Daoy (cell line): ENCODE measurements at places on chromosomes 11 and 22. TPM values are rescaled to one million over a fixed set of nuclear protein-coding genes. Genes with fewer than 3 reads are reported as not detected.

- no peak for DNase-seq
Measured at GRCh38 chr11:54558919-54559318, 44.9 kb downstream of the OR4C46 start.

- peak; percentile 54 for DNase-seq
Measured at GRCh38 chr22:44192098-44192815, 11.5 kb downstream of the PARVG start.

- DNase-seq, result no peak
Measured at GRCh38 chr22:27780161-27780575, 21.4 kb downstream of the MN1 start.

DNA sequence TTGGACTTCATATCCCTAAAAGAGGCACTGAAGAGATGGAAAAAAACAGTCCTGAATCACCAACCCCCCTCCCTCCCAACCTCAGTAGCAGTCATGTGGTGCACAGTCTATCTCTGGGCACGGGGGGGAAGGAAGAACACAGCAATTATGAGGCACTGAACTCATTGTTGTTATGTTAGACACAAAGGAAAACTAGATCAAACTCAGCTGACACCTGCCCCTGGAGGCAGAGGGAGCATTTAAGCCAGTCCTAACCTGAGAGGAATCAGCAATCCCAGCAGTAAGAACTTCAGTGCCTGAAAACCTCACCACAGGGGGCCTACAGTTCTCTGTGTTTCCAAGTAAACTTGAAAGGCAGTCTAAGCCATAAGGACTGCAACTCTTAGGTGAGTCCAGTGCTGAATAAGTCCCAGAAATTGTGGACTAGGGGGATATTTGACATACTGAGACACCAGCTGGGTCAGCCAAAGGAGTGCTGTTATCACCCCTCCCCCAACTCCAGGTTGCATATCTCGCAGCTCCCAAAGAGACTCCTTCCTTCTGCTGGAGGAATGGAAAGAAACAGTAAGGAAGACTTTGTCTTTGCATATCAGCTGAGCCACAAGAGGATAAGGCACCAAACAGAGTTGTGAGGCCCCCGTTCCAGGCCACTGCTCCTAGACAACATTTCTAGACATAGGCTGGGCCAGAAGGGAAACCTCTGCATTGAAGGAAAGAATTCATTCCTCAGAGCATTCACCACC is 72.5 kb downstream of the GLYATL1 start:
- no peak for DNase-seq

DNA sequence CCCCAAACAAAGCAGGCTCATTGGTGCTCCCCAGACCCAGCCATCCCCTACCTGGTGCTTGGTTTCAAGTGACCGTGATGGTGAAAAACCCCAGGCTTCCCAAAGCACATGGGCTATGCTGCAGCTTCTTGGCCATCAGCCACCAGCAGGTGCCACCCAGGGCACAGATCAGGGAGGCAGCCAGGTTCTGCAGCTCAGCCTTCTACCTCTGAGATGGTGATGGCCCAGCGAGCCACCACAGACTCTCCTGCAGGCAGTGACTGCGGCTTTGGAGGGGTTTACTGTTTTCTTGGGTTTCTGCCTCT is 70.0 kb upstream of the ALX4 start:
- DNase-seq, result no peak

DNA sequence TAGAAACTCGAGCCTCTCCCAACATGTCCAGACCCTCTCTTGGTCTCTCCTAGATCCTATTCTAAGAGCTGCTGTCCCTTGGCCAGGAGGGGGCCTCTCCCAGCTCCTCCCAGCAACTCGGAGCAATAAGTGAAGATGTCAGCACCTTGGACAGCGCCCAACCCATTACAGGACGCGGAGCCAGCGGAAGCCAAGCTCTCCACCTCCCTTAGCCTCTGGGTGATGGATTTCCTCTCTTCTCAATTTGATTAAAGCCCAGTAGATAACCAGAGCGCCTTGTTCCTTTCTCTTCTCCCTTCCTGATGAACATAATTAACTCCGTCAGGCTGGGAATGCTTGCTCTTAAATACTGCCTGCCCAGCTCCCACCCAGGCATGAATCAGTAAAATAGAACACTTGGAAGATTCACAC is 26.2 kb upstream of the TPBGL start:
- DNase-seq, result peak; percentile 63

GRCh38 chr22:29259253-29259899 is 8.4 kb downstream of the RHBDD3 start:
- DNase-seq, result no peak

- DNase-seq, result peak; percentile 55
Measured at GRCh38 chr11:96257972-96258934, 84.7 kb downstream of the MAML2 start.

DNA sequence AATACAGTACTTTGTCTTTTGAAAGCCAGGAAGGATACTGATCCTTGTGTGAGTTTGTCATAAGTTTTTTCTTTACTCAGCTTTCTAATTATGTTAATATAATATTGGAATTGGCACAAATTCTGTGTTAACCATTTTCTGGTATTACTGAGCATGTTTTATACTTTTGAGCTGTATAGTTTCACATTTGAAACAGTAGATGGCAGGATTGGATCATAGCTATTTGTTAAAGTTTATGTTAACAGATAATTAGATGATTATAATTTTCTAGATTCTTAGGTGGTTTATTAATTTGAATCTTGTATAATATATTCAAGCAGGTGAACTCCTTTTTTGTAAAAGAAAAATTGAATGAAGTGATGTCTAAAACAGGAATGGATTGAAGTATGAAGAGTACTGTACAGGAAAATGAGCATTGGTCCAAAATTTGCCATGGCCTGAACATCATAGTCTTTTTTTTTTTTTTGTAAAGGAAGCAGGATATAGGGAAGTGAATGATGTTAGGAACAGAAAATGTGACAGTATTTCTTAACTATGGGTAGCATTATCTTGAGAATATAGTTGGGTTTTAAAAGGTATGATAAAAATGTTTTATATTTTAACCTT is 102.0 kb downstream of the CYP2R1 start:
- DNase-seq, result no peak

GRCh38 chr22:50571264-50572175 is 6.7 kb downstream of the CPT1B start:
- no peak for DNase-seq

- DNase-seq, result no peak
Measured at GRCh38 chr11:27926486-27926885, 181.5 kb downstream of the KIF18A start.

Gene PARVG
- 9.0 and 9.5 TPM in 2 replicates for total RNA-seq

Gene PGR
- under 0.01 TPM in 1 of 2 replicates, not detected in the other for total RNA-seq

Gene KMT2A
- total RNA-seq, result 13.2 and 19.1 TPM in 2 replicates

Gene APOL5
- 0.69 TPM in 1 of 2 replicates, not detected in the other for total RNA-seq

Gene PRRG4
- total RNA-seq, result 0.54 and 1.7 TPM in 2 replicates

Gene OR52I1
- not detected in 2 replicates for total RNA-seq
